ENCODE measurements at places on chromosomes 1 and 21.

DNA sequence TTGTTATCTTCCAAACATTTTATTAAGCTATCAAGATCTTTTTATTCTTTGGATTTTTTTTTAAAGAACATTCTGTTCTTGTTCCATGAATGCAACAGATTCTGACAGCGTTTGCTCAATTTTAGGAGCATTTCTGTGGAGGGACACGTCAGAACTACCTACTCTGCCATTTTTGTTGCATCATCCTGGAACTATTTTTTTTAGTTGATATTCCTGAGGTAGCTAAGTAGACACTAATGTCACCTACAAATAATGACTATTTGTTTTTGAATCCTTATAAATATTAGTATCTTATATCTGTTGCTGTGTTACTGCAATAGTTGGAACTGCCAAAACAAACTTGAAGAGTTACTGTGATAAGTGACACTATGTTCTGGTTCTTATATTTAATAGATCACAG, 57.2 kb downstream of the DNAI4 start:
- DNase-seq = no peak

DNA sequence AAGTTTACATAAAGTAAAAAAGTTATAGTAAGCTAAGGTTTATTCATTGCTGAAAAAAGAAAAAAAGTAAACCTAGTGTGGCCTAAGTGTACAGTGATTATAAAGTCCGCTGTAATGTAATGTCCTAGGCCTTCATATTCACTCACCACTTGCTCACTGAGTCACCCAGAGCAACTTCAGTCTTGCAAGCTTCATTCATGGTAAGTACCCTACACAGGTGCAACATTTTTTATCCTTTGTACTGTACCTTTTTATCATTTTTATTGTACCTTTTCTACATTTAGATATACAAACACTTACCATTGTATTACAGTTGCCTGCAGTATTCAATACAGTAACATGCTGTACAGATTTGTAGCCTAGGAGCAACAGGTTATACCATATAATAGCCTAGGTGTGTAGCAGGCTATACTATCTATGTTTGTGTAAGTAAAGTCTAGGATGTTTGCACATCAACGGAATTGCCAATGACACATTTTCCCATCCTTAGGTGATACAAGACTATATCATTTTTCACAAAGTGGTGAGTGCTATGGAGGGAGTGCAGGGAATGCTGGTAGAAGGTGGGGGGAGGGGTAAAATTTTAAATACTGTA, 58.0 kb upstream of the DMRTA2 start:
- no peak for DNase-seq

GRCh38 chr1:57007948-57008347, 42.1 kb upstream of the C8B start:
- DNase-seq = peak; percentile 27

DNA sequence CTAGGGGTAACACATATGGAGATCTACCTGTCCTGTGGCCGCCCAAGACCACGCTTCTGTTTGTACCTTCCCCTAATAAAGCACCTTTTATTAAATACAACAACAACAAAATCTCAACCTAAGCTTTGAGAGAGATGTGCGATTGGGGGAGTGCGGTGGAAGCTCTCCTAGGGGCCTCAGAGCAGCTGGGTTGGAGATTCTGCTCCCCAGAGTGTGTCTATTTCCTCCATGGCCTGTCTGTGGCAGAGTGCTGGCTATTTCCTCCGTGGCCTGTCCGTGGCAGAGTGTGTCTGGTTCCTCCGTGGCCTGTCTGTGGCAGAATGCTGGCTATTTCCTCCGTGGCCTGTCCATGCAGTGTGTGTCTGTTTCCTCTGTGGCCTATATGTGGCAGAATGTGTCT, 139.3 kb upstream of the IPO9 start:
- no peak for DNase-seq

DNA sequence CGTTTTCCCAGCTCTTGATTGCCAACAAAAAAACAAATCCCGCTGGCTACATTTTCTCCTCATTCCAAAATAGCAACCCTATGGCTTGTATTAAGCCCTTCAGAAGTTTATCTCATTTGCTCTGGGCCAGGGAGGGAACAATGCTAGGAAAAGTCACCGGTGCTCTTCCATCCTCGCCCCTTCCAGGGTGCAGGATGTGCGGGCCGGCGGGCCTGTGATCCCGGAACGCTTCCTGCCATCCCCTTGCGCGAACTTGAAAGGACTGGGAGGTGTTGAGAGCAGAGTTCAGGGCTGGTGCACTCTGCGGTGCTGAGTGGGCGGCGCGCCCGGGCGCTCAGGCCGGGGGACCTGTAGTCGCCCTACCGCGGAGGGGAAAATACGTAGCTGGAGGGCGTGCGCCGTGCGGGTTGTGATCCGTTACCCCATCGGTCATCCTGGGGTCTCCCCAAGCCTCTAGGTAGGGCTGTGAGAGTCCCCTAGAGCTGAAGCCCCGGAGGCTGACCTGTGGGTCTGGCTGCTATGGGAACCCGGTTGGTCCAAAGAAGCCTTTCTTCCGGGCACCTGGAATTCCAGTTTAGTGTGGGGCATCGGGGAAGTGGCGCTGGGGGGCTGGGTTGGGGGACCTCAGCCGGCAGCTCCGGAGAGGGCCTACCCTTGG, 13.1 kb downstream of the NR5A2 start:
- DNase-seq = no peak

DNA sequence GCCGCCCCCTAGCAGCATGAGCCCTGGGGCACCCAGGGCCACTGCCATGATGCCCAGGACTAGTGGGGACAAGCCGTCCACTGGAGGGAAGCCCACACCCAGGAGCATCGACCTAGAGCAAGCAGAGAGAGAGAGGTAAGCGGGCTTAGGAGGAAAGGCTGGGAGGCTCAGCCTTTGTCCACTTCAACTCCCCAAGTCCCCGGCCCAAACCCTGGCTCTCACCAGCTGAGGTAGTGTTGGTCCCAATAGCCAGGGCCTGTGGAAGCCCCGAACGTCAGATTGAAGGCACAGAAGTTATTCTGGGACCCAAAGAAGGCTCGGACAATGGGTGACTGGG, 2.4 kb downstream of the GLMP start:
- no peak for DNase-seq

DNA sequence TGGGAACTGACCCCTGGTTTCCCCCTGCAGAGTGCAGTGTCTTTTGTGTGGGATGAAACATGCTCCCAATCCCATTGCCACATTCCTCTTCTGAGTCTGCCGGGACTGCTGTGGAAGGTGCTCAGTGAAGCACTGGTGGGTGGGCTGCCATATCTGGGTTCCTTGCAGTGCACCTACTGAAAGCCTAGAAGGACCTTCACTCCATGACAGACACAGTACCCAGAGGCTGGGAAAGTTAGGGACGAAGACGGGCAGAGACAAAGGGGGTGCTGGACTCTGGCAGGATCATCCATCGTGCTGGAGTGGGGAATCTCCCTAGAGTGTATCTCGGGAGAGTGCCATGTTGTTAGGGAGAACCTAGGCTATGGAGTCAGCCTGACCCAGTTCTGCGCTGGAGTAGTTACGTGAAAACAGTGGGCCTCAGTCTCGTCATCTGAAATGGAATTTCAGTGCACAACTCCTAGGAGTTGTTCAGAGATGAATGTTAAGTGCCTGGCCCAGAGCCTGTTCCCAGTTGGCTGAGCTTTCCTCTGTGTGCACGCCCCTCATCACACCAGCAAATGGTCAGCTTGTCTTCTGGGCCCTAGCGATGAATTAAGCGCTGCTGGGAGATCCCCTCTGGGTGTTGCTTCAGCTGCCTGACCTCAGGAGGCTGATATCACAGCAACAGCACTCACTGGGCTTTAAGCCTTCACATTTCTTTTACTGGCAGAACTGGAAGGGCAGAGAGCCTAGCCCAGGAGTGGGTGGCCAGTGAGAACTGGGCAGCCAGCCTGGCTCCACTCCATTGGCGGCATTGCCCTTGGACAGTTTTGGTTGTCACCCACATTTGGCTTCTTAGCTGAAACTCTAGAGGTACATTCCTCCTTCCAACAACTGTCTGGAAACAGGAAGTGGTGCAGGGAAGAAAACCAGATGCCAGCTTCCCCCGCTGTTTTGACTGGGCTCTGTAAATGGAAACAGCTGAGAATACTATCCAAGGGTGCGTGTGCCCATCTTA, 479.8 kb upstream of the VAMP3 start:
- peak; percentile 68 for DNase-seq

DNA sequence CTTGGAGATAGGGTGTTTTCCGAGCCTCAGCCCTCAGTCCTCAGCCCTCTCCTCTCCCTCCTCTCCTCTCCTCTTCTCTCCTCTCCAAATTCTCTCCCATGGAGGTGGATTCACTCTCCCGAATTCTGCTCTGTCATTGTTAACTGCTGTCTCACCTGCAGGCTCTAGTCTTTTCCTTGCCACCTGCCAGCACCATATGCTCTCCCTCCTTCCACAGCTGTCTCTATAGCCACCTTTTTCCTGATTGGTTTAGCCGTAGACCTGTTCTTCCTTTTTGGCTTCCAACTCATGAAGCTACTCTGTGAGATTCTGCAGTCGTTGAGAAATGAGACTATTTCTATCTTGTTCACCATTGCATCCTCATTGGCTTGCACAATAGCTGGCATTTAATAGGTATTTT, 19.7 kb downstream of the COG2 start:
- no peak for DNase-seq

DNA sequence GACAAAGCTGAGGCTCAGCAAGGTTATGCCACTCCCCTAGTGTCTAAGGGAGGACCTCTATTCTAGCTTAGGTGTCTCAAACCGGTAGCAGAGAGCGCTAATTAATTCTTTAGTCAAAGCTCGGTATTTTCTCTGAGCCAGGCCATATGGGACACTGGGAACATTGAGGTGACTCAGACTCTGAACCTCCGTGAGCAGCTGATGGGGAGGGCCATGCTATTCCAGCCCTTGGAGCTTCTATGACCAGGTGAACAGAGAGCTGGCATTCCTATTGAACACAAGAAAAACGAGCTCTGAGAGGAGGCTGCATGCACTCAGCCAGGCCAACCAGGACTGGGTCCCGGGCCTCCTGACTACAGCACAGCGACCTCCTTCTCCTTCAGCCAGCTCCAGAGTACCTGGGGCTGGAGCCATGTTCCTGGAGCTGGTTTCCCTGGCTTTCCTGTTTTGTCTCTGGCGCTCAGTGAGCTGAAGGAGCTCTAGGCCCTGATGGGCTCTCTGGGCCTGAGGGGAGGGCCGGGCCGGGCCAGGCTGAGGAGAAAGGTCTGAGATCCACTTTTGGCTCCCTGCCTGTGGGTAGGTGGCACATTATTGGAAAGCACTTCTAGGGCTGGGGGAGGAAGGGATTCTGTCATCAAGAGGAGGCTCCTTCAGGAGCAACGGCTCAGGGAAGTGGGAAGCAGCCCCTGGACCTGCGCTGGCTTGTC, 37.0 kb downstream of the SLC9A1 start:
- DNase-seq = peak; percentile 61

DNA sequence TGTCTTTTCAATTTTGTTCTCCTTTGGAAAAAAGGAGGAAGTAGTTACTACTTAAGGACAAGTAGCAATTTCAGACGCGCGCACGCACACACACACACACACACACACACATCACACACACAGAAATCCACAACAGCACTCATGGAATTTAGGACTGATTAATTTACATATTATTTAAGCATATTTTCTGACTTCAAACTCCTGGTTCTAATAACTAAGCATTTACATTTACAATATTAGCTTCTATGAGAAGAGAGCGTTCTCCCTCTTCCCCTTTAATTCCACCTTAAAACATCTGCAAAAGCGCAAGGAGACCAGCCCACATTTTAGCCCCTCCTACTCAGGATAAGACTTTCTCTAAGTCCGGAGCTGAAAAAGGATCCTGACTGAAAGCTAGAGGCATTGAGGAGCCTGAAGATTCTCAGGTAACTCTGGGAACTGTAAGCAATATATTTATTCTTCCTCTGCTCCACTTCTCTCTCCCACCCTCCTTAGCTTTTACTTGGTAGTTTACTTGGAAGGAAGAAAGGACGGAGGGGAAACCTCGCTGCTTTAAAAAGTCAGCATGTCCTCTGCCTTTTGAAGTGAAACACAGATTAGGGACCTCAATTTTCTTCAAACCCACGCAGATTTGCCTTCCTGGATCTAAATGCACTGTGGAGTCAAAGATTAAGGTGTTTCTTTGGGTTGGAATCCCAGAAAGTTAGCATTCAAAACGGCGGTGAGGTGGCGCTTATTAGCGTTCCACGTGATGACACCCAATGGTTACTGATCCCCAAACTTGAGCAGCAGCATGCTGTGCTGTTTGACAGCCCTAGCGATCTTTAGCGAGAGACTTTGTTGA, at the start of gene PLA2G4A:
TSS of gene PLA2G4A (plus strand) at position 339 of the 844 bp plus-strand sequence. CDS start 25,406 bp downstream, outside the sequence.
- peak; percentile 80 for DNase-seq

- peak; percentile 75 for DNase-seq
These were observed 1.6 kb downstream of the STPG1 start for GRCh38 chr1:24411963-24412362.

DNA sequence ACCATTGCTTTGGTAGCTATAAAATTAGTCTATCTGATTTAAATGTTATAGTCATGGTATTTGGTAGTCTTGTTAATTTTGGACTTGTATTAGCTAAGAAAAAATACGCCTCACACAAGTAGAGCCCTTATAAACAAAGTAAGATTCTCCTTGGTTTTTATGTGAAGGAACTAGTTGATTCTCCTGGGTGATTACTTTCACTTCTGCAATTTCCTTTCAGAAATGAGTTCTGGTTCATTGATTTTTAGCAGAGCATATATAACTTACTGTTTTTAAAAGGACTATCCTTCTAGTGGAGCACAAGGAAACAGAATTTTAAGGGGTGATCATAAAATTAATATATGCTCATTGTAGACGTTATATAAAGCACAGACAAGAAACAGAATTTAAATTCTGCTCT, 120.1 kb downstream of the BACH1 start:
- no peak for DNase-seq

GRCh38 chr1:153626904-153627714, at the start of gene S100A13:
Gene S100A13 (minus strand): TSS chr1:153627505. CDS start chr1:153626472, 1,033 bp downstream.
- DNase-seq = peak; percentile 94

DNA sequence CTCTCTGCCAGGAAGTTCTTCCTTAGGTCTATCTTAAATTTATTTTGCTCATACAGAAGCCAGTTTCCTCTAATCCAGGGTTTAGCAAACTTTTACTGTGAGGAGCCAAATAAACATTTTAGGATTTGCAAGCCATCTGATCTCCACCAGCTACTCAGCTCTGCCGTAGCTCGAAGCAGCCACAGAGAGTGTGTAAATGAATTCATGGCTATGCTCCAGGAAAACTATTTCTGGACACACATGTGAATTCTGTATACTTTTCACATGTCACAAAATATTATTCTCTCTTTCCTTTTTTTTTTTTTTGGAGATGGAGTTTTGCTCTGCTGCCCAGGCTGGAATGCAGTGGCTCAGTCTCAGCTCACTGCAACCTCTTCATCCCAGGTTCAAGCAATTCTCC, 13.4 kb upstream of the AGTRAP start:
- DNase-seq = no peak

GRCh38 chr1:33142483-33143064, 39.3 kb downstream of the TRIM62 start:
- no peak for DNase-seq
